ENCODE measurements at places on chromosomes 6 and 20. TPM values are rescaled to one million over a fixed set of nuclear protein-coding genes. Genes with fewer than 3 reads are reported as not detected.

TREM1 gene
- polyA plus RNA-seq: 12.4 TPM

SRMS gene
- not detected for polyA plus RNA-seq

POLR3F gene
- polyA plus RNA-seq: 6.9 TPM

SLC22A3 gene
- 0.71 TPM for polyA plus RNA-seq

RAD21L1 gene
- not detected for polyA plus RNA-seq

SLC35B3 gene
- 6.4 TPM for polyA plus RNA-seq
